Activated CD4-positive, alpha-beta T cell treated with anti-CD3 and anti-CD28 coated beads, Interleukin-10, Interleukin-2, amounts not matched to agents 100 ng/mL and 50 ng/mL, durations not matched to agents 16 hours and 8 hours (primary cell): ENCODE measurements at places on chromosomes 7 and 10.

DNA sequence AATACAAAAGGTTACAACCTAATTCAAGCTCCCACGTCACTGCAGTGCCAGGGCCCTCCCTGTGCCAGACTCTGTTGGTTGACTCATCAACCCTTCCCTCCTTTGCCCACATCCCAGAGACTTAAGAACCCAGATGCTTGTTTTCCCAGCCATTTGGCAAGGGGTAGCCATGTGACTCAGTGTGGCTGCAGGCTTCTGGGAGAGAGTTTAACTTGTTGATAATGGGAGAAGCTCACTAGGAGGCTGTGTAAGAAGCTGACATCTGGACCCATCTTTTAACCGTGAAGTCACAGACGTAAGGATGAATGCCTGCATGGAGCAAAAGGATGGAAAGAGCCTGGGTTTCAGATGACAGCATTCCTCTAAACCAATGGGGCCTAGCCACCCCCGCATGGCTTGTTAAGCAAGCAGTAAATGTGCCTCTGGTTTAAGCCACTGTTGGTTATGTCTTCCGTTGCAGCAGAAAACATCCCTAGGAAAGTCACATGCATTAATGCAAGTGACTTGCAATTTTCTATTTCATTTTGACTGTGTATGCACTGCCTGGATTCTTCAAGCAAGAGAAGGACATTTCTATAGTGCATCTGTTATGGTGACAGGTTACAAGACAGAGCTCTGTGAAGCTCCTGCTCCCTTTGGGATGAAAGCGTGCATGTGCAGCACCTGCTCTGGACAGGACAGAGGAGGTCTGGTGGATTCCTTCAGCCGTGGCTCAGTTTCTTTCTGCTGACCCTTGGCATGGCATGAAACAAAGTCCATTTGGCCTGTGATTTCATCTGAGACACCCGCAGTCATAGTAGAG is 57.5 kb upstream of the CREB5 start:
- DNase-seq, result no peak

DNA sequence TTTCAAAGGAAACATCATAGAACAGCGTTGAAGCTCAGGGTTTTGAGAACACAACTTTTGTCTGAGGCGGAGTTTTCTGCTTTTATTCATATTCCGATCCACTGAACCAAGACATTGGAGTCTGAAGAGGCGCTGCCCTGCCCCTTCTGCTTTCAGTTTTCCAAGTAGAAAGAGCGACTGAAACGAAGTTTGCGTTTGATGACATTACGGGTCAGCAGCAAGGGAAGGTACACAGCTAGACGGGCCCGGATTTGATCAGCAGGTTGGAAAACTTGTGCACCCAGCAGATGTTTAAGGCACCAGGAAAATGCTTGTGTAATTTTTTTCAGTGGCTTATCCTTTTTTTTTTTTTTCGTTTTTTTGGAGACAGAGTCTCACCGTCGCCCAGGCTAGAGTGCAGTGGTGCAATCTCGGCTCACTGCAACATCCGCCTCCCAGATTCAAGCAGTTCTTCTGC is 720 bp downstream of the SUN1 start:
- DNase-seq, result no peak

DNA sequence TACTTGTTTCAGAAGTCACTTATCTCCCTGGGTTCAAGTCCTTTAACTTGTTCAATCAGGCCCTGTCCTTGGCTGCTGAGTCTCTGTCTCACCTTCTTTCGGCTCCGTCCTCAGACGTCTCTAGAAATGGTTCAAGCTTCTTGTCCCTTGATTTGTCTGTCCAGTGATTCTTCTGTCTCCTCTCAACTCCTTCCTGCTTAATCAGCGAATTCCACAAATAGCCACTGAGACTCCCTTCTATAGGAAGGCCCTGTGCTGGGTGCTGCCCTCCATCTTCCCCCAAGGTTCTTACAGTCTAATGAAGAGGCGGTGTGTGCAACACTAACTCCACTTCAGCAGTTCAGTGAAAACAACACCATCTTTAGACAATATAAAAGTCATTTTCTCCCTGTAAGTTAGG is 12.7 kb downstream of the FAM241B start:
- no peak for DNase-seq

DNA sequence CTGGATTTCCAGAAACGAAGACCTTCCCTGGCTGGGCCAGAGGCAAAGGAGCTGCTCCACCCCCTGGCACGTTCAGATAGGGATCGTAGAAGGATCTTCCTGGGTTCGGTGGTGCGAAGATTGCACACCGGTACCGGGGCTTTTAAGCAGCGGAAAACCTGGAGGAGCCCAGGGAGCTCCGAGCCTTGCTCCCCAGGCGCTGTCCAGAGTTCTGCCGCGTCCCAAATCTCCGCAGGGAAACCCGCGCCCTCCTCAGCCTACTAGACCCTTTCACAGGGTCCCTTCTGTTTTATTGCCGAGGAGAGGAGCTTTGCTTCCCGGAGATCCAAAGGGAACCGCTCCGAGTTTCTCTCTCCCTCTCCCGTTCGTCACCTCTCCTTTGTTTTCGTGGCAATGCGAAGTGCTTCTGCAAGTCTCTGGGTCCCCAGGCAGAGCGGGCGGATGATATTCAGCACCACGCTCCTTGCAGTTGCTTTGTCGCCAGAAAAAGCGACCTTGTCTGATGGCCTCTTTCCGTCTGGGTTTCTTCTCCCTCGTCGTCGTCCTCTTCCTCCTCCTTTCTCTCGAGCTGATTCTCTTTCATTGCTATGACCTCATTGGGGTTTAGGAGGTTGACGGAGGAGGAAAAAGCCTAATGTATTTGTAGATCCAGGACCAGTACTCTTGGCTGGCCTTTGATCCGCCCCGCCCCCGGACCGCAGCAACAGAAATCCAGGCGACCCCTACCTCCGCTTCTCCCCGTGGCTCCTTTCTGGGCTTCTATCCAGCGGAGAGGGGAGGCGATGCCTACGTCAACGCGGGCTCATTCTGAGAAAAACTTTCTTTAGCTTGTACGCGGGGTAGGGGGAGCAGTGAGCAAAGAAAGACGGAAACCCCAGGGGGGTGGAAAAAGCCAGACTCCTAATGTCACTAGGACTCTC is at the start of gene TMEM196:
Gene TMEM196 (minus strand): TSS at position 777 of the 920 bp plus-strand sequence. CDS start 921 bp downstream, outside the sequence.
- no peak for DNase-seq
